ENCODE measurements at places on chromosomes 2 and 18.

DNA sequence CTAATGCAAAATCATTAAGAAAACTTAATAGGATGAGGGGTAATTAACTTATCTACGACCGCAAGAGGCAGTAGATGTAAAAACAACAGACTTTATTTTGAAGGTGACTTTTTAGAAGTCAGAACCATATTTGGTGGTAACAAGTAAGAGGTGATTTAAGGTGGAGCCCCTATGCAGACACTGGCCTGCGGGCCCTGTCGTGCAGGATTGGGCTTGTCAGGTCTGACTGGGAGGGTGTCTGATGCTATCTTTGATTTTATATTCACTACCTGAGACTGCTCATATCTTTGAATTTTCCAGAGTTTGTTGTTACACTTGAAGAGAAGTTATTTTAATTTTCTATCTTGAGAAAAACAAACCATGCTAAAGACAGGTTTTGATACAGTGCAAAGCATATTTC lies 29.1 kb upstream of the SCLY start:
- no peak overlapping the region for H3K27ac ChIP-seq
- no peaks in the 10 kb centered on the region for H3K27me3 ChIP-seq
- no peak for DNase-seq
- H3K36me3 ChIP-seq, result peaks cover 70% of the 10 kb centered on the region
- no peak overlapping the region for H3K4me3 ChIP-seq

DNA sequence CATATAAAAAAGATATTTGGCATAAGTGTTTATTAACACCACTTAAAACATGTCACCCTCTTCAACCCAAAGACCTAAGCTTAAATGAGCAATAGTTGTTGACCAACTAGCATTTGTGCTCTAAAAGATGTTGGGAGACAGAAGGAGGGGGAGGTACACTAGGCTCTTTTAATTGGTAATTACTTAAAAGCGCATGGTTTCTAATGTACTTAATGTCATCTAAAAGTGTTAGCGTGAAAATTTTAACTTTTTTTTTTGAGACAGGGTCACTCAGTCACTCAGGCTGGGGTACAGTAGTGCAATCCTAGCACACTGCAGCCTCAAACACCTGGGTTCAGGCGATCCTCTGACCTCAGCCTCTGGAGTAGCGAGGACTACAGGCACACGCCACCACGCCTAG lies 5.5 kb downstream of the WDSUB1 start:
- H3K4me1 ChIP-seq, result peaks cover 4% of the 10 kb centered on the region
- no peak for DNase-seq
- no peak overlapping the region for H3K4me3 ChIP-seq
- no peak overlapping the region for H3K27ac ChIP-seq
- H3K36me3 ChIP-seq, result no peaks in the 10 kb centered on the region

DNA sequence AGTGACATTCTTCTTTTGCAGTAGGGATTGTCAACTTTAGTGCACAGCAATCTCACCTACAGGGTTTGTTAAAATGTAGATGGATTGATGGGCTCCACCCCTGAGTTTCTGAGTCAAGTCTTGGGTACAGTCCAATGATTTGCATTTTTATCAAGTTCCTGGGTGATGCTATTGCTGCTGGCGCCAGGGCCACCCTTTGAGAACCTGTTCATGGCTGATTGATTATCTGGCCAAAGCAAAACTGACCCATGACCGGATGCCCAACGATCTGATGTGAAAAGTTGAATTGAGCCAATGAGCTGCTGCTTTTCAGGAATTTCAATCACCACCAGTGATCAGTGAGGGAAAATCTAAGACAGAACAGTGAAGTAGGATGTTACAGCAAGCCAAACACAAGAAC lies 675.3 kb downstream of the TMEM182 start:
- H3K4me3 ChIP-seq, result no peak overlapping the region
- no peaks in the 10 kb centered on the region for H3K27me3 ChIP-seq
- no peaks in the 10 kb centered on the region for H3K4me1 ChIP-seq
- no peak overlapping the region for H3K27ac ChIP-seq
- no peak for DNase-seq
- no peaks in the 10 kb centered on the region for H3K36me3 ChIP-seq

DNA sequence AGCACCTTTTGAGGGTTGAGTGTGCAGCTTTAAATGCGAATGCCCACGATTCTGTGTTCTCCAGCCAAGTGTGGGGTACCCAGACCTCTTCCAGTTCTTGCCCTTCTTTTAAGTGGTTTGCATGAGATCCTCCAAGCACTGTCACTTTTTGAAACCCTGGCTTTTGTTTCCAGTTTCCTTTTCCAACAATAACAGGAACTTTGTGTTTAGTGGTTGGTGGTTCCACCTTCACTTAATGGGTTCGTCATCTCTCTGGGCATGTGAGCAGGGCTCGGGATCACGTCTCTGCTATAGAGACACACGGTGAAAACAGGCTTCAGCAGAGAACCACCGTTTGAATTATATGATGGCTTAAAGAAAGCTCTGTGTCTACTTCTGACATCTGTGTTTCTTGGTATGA lies 197.6 kb downstream of the LDLRAD4 start:
- no peaks in the 10 kb centered on the region for H3K27me3 ChIP-seq
- H3K4me3 ChIP-seq, result no peak overlapping the region
- peaks cover 7% of the 10 kb centered on the region for H3K4me1 ChIP-seq
- DNase-seq, result no peak
- no peak overlapping the region for H3K27ac ChIP-seq

GRCh38 chr2:33107690-33108482 lies 161.1 kb downstream of the LTBP1 start:
- H3K4me3 ChIP-seq, result no peak overlapping the region
- H3K4me1 ChIP-seq, result no peaks in the 10 kb centered on the region
- no peak for DNase-seq
- no peaks in the 10 kb centered on the region for H3K36me3 ChIP-seq
- H3K27ac ChIP-seq, result no peak overlapping the region

- no peaks in the 10 kb centered on the region for H3K4me1 ChIP-seq
- H3K27me3 ChIP-seq, result no peaks in the 10 kb centered on the region
- DNase-seq, result no peak
- H3K36me3 ChIP-seq, result no peaks in the 10 kb centered on the region
These were observed 67.5 kb downstream of the ZEB2 start for GRCh38 chr2:144452169-144452988.

- H3K36me3 ChIP-seq, result peaks cover 35% of the 10 kb centered on the region
- H3K27me3 ChIP-seq, result no peaks in the 10 kb centered on the region
- no peak overlapping the region for H3K4me3 ChIP-seq
- DNase-seq, result no peak
These were observed 63.5 kb downstream of the RTTN start for GRCh38 chr18:70142001-70142400.
